Activated naive CD8-positive, alpha-beta T cell treated with anti-CD3 and anti-CD28 coated beads for 36 hours (primary cell): ENCODE measurements at places on chromosomes 6 and 20. TPM values are rescaled to one million over a fixed set of nuclear protein-coding genes. Genes with fewer than 3 reads are reported as not detected.

DNA sequence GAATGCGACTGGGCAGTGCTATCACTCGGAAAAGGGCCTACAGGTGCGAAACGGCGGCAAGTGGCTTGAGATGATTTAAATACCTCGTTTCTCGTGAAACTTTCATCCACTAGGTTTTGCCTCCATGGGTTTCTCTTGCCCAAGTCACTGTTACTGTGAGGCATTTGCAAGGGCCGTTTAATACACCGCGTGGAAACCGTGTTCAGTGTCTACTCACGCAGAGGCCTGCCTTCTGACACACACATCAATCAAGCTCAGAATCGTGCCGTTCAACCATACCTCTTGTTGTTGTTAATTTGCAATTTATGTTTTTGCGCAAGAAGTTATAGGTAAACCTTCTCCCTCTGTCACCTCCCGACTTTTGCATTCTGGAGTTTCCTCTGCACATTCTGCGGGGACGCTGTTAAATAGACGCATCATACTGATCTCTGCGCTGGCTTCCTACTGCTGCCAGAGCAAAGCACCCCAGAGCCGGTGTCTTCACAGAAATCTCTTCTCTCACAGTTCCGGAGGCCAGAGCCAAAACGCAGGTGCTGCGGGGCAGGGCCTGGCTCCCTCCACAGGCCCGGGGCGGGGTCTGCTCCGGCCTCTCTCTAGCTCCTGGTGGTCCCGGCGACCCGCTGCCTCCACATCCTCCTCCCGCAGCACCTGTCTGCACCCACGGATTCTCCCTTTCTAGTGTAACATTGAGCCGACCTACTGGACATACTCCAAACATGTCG, 251.4 kb downstream of the SMOC2 start:
- no peak for DNase-seq

DNA sequence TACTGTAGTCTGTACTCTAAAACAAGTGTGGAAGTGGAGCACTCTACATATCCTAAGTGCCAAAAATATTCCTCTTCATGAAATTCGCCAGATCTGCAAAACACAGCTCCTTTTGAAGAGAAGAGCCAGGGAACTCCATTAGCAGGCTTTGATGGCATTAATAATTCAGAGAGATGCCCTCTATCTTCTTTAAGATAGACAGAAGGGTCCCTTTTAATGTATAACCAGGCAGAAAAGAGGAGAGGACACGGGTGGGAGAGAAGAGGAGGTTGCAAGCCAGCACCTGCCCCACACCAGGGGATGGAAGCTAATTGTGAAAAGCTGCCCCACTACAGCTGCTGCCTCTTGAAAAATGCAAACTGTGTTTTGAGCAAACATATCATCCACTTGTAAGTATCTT, 3.7 kb upstream of the RFPL4B start:
- DNase-seq, result no peak

DNA sequence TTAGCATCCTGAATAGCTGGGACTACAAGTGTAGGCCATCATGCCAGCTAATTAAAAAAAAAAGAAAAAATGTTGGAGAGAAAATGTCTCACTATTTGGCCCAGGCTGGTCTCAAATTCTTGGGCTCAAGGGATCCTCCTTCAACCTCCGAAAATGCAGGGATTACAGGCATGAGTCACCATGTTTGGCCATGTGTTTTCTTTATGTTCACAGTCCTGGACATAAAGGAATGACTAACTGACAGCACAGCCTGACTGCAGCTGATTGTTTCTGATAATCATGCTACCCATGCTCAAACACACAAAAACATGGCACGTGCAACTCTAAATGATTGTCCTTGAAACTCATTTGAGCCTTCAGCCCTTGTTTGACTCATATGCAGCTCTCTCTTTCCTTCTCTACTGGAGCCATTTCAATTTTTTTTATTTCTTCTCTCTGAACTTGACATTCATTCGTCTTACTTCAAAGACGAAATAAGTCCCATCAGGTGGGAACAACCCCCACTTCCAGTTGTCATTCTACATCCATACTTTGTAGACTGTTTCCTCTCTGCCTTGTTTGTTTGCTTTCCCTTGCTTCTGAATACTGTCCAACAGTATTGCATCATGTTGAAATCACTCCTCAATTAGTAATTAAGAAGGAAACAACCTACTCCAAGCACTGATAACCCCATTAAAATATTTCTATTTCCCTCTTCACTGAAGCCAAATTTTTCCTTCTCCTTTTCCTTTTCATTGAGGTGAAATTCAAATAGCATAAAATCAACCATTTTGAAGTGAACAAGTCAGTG, 413.0 kb downstream of the BMP2 start:
- no peak for DNase-seq

Gene HLA-DRB5
- 0.28 TPM for total RNA-seq

DNA sequence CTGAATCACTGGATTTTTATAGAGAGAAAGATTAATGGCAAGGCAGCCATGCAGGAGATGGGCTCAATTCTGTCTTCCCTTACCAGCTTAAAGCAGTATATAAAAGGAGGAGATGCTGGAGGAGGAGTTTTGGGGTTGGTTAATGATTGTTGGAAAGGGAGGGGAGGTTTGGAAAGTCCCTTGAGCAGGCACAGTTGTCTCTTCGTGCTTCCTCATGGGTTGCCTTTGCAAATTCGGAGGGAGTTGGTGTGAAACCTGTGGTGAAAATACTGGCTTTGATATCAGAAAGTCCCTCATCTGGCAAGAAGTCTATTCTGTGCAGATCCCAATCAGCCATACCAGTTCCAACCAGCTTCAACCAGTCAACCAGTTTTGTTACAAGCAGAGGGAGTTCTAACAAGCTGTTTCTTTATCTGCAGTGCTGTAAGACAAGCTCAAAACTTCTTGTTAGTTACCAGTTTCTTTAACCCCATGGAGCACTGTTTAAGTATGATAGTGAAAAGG, 107.0 kb downstream of the HIVEP1 start:
- DNase-seq, result peak; percentile 54

Gene EYA2
- total RNA-seq, result not detected

DNA sequence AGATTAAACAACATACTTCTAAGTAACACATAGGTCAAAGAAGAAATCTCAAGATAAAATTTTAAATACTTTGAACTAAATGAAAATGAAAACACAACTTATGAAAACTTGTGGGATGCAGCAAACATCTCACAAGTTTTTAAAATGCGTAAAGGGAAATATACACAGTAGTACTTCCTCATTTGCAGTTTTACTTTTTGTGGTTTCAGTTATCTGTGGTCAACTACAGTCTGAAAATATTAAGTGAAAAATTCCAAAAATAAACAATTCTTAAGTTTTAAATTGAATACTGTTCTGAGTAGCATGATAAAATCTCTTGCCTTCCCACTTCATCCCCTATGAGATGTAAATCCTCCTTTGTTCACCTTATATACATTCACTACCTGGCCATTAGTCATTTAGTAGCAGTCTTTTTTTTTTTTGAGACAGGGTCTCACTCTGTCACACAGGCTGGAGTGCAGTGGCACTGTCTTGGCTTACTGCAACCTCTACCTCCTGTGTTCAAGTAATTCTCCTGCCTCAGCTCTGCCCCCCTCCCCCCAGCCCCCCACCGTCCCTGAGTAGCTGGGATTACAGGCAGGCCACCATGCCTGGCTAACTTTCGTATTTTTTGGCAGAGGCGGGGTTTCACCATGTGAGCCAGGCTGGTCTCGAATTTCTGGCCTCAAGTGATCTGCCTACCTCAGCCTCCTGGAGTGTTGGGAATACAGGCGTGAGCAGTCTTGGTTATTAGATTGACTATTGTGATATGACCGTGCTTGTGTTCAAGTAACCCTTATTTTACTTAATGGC, 154.6 kb upstream of the AHI1 start:
- no peak for DNase-seq

DNA sequence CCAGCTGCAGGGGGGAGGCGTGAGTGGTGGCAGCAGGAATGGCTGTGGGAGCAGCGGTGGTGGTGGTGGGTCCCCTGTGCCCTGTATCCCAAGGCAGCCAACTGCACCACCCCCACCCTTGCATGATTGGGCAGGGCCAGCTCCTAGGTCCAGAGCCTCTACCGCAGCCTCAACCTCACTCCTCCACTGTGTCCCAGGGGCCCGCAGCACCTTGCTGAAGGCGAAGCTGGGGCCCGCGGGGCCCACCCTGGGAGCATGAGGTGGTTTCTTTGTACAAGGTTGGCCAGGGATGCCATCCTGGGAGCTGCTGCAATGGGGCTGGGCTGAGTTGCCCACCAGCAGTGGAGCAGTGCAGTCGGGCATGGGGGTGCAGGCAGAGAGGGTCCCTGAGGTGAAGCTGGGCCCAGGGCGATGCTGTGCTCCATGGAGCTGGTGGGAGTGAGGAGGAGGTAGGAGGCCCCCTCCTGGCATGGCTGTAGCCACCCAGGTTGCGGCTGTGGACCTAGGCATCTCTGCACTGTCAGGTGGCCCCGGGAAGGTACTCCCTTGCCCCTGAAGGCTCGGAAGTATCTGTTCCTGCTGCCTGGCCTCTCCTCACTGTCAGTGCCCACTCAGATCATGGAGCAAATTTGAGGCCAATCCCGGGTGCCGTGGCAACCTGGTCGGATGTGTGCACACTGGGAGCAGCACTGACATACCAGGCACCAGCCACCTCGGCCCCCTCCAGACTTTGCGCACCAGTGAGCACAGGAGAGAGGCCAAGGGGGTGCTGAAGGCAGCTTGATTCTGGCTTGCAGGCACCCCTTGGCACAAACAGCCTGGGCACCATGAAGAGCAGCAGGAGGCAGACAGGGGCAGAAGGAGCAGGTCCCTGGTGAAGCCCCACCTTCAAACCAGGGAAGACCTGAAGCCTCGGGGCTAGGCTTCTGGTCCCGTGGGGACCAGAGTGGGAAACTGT, 60.2 kb upstream of the L3MBTL3 start:
- DNase-seq, result no peak

Gene HCRTR2
- not detected for total RNA-seq

Gene TREML2
- total RNA-seq, result 8.9 TPM

DNA sequence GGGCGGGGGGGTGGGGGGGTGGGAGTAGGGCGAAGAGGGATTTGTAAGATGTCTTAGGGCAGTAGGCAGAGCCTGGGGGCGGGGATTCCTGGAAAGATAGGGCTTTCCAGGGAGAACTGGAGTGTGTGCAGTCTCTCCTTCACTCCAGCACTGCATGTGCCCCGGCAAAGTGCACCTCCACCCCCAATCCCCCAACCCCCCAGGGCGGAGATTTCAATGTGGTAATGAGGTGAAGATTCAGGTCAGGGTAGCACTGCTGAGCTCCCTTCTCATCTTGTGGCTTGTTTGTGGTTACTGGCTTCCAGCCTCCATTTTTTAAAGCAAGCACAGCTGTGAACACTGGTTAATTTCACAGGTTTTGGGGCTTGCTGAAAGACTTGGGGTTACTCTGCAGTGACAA, 5.9 kb downstream of the TMEM239 start:
- peak; percentile 54 for DNase-seq

Gene SYCP2L
- not detected for total RNA-seq
